Stimulated activated CD8-positive, alpha-beta memory T cell treated with anti-CD3 and anti-CD28 coated beads, Interleukin-4, amount 100 ng/mL, for 1 hour (primary cell): ENCODE measurements at places on chromosomes 3 and 15.

DNA sequence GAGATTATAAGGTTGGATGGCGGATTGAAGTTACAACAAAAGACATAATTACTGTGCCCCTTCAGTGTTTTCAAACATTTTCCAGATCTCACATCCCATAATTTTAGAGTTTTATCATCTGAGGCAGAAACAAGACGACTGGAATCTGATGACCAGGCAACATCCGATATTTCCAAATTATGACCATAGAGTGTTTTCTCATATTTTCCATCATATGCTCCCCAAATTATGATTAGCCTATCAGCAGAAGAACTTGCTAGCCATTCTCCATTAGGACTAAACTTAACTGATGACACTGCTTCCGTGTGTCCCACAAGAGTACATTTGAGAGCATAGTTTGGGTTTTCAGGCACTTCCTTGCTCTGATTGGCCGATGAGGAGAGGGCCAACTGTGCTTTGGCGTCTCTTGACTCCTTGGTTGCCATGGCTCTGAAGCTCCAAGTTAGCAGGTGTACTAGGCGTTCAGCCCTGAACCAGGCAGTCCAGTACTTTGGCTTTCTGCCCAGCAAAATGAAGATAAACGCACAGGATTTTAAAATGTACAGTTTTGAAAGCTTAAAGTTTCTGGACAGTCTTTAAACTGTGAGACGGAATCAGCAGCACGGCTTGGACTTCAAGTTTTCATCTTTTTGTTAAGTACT, 638 bp downstream of the WDR5B start:
- DNase-seq: no peak

DNA sequence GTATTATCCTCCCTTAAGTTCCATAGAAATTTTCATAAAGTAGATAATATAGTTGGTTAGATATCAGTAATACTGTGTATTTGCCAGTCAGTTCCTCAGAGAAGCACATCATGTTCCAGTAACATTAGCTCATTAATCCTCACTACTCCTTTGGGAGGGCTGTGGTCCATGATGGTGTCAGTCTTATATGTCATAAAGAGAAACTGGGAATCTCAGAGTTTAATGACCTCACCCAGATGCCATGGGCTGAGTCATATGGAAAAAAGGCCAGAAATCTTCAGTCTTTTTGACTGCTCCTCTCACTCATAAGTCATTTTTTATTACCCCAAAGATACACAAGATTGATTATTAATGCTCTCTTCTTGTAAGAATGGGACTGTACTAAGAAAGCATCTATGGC, 188.6 kb downstream of the CHL1 start:
- DNase-seq: no peak

- DNase-seq: no peak
These were observed 8.0 kb downstream of the EOMES start for GRCh38 chr3:27714146-27714526.

DNA sequence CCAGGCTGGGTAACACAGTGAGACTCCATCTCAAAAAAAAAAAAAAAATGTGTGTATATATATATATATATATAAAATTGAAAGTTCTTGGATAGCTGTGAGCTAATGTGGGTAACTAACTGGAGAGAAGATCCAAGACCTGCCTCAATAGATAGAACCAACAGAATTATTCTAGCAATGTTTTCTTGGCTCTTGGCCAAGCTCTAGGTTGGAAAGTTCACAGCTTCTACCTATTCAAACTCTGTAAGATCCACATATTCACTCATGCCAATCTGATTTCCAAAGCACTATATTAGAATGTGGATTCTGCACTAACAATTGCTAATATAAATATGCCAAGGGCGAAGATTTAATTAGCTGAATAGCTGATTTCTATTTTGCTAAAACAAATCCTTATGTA, 29.8 kb upstream of the CMTM6 start:
- DNase-seq: no peak

DNA sequence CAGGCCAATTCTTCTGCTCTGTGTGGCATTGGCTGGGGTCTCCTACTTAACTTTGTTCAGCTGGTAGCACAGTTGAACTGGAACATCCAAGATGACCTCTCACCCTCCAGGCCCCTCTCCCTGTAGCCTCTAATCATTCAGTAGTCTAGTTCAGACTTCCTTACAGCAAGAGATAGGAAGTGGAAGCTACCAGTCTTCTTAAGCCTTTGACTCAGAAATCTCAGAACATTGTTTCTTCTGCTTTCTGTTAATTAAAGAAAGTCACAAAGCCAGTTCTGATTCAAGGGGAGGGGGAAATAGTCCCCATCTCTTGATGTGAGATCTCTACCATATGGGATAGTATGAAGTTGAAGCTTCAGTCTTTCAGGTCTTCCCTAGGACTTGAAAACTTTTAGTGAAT, 18.8 kb upstream of the SACM1L start:
- DNase-seq: no peak

GRCh38 chr15:97972366-97972765, 11.9 kb downstream of the ARRDC4 start:
- no peak for DNase-seq
